ENCODE measurements at places on chromosomes 12 and 14.

GRCh38 chr14:68851078-68851477 lies 58.2 kb upstream of the ZFP36L1 start:
- DNase-seq = no peak

- no peak for DNase-seq
Measured at GRCh38 chr12:103672401-103673119, 85.5 kb downstream of the STAB2 start.

DNA sequence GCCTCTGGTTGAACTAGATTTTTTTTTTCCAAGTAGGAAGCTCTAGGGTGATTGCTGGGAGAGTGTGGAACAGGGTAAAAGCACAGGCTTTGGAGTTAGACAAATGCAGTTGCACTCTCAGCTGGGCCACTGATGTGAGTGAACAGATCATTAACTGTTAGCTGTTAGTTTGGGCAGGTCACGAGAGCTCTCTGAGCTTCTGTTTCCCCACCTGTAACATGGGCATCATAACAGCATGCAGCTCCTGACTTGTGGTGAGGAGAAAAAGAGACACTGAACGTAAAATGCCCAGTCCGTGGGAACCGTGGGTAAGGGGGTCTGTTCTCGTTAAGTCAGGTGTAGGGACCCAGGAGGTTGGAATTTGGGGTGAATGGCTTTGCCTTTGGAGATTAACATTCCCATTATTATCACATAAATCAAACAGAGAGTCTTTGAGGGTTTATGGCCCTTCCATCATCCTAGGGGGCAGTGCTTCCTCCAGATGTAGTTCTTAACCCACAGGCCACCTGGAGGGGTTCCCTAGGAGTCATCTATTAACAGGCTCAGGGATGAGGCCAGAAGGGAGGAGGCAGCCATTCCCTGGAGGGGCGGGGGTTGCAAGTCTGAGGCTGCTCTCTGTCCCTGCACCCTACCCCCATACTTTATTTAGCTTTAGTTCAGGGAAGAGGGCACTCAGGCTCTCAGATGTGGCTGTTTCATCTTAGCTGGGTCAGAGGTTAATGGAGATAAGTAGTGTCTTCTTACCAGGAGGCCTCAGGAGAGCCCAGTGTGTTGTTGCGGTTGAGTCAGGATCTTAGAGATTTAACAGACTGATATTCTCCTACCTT lies 135.2 kb downstream of the DACT1 start:
- DNase-seq = no peak

DNA sequence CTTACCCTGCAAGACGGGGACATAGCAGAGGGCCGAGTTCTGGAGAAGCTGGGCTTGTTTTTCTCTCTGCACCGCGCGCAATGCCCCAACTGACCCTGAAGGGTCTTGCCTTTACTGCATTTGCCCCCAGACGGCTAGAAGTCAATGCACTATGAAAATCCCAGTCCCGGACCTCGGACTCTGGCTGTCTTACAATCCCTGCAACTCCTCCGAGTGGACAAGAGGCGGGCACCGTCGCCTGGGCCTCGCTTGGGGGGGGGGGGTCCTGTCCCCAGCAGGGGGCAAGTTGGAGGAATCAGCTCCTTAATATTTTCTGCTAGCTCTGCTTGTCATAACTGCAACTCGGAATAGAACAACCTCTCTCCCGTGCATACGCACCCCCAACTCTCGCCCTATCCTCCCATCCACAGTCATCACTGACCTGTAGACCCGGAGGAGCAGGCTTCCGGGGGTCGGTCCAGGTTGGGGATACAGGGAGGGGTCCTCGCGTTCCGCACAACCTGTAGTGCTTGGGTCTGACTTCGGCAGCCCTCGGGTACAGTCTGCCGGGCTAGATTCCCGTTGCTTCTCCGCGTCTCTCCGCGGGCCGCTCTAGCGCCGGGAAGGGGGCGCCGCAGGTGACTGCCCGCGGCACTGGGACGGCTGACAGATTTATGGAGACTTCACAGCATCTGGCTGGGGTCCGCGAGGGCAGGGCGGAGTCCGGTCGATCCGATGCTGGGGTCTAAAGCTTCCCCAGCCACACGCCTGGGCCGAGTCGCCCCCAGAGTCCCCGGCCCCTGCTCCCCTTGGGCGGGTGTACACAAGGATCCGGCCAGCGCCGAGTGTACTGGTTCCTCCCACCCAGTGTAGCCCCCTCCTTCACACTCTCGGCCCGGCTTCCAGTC lies 3.3 kb upstream of the PAX9 start:
- no peak for DNase-seq

DNA sequence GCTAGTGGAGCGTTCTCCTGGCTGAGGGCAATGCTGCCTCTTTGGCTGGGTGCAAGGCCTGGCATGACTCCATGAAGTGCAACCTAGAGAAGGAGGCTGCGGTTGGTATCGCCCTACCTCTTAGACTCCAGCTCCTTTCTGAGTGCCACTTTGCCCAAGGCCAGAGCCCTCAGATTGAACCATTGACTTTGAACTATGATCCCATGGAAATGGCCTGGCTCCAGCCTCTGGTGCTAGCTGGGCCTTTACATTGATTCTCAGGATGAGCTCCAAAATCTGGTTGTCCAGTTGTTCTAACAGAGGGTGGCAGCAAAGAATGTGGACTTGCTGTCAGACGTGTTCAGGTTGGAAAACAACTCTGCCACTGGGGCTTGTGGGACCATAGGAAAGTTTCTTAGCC lies 16.1 kb upstream of the SMOC1 start:
- no peak for DNase-seq

- no peak for DNase-seq
Measured at GRCh38 chr14:54478636-54479215, 10.1 kb downstream of the GMFB start.

DNA sequence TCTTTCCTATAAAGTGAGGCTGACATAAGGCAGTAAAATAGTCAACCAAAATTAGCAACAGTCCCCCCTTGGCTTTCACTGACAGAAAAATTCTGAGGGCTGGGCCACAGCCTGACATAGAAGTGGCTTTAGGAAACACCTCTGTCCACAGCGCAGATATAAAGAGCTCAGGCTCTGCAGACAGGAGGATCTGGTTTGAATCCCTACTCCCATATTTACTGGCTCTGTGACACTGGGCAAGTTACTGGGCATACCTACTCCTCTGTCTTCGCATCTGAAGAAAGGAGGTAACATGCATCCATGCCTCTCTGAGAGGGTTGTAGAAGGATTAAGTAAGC lies 95.3 kb downstream of the STXBP6 start:
- DNase-seq = no peak

DNA sequence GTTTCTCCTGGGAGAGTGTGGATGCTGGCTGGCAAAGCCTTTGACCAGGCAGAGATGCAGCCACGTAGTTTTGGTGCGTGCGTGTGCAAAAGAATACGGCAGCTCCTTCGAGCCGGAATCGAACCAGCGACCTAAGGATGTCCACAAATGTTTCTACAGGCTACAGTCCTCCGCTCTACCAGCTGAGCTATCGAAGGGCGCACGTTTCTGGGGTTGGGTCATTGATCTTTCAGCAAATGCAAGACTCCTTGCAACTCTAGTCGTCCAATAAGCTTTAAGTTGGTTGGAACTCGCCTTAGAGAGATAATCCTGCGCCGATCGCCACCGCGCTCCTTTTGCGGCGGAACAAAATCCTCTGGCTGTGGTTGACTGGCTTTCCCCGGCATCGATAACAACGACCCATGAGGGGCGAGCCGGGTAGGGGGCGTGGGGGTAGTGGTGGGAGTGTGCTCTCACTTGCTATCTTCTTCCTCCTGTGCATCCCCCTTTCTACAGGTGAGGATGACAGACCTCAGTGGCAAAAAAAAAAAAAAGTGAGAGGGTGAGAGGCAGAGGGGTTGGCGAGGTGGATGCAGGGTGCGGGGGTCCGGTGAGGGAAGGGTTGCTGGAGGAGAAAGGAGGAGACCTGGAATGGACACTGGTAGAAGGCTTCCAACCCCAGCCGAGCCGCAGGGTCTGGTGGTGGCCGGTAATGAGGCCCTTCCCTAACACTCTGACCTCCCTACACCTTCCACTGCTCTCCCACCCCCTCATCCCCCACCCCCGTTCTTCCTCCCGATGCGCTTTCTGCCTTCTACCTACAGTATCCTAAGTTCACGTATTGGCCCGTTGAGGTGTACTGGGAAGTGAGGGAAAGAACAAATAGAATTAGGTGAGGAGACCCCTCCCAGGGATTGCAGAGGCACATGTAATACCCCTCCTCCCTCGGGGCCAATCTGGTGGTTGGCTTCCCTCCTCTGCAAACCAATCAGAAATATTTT lies 11.8 kb upstream of the OR6S1 start:
- DNase-seq = no peak

- no peak for DNase-seq
Measured at GRCh38 chr12:132523576-132524331, 33.8 kb downstream of the FBRSL1 start.

DNA sequence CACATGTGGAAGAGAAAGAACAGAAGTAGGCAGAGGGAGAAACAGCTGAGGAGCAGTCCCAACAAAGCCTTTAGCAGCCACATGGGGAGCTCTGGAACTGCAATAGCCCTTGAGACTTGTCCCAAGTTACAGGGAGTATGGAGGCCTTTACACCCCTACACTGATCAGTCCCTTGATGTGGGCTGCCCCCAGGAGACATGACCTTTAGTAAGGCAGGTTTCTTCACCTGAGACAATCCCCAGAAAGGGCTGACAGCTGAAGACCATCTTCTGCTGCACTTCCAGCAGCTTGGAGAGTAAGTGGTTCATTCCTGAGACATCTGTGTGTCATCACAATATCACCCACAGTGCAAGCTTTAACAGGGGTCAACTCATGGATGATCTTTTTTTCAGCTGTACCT lies 8.6 kb upstream of the SNAPC1 start:
- DNase-seq = no peak
